Thoracic aorta (tissue), 2 donors: ENCODE measurements at places on chromosomes 11 and 22. TPM values are rescaled to one million over a fixed set of nuclear protein-coding genes. Genes with fewer than 3 reads are reported as not detected.

LRRC74B gene
- not detected for total RNA-seq

NUP98 gene
- 135 TPM for total RNA-seq

DNA sequence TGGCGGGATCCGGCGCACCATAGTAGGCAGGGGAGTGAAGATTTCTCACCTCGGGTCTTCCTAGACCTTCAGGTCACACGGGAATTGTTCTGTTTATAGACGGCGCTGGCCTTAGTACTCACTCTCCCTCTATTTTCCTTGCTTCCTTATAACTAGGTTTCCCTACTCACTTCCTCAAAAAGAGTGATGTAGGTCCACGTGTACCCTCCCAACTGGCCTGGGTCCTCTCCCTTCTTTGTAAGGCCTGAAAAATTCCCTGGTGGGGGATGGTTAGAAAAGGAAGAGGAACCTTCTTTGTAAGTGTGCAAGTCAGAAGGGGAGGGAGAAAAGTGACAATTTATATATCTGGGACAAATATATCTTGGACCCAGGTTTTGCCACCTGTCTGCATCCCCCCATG is 2.9 kb upstream of the TMEM9B start:
- no peaks in the 10 kb centered on the region for H3K36me3 ChIP-seq
- no peak for DNase-seq
- H3K27ac ChIP-seq = no peak overlapping the region
- H3K4me1 ChIP-seq = peaks cover 24% of the 10 kb centered on the region

DNA sequence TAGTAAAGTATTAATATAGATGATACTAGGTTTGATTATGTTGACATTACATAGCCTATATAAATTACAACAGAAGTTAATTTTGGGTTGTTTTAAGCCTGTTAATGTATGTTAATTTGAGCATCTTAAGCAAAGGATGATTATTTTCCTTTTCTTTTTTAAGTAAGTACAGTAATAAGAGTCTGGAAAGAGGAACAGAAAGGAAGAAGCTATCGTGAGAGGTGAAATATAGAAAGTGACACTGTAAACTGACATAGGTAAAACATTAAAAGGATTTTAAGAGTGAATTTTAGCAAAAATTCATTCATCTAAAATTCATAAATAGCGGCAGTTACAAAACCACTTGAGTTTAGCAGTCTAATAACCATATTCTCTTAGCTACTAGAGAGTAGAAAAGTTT is 45.5 kb downstream of the FAR1 start:
- no peaks in the 10 kb centered on the region for H3K36me3 ChIP-seq
- H3K4me1 ChIP-seq = peaks cover 11% of the 10 kb centered on the region
- H3K27me3 ChIP-seq = no peaks in the 10 kb centered on the region
- no peak overlapping the region for H3K4me3 ChIP-seq

OR4C46 gene
- not detected for total RNA-seq

EFCAB6 gene
- total RNA-seq = 2.5 TPM

DNA sequence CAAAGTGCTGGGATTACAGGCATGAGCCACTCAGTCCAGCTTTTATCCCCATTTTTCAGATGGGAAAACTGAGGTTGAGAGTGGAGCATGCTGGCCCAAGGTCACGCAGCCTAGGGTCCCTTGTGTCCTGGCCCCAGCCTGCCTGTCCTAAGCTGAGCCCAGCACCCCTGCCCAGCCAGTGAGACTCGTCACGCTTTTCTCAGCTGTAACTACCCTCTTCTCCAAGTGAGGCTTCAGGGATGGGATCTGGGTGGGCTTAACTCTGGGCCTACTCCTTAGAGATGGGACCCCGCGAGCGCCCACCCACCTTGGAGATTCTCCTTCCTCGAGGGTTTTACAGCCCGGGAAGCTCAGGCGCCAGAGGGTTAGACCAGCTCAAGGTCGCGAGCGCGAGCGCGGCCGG is 390 bp upstream of the TMEM151A start:
- H3K36me3 ChIP-seq = no peaks in the 10 kb centered on the region
- peaks cover 22% of the 10 kb centered on the region for H3K4me1 ChIP-seq
- no peak overlapping the region for H3K27ac ChIP-seq
- peak overlapping the region; percentile 71 for H3K4me3 ChIP-seq

- peak overlapping the region; percentile 78 for H3K27ac ChIP-seq
- H3K4me1 ChIP-seq = peaks cover 16% of the 10 kb centered on the region
- H3K27me3 ChIP-seq = no peaks in the 10 kb centered on the region
- no peaks in the 10 kb centered on the region for H3K36me3 ChIP-seq
- peak; percentile 37 for DNase-seq
- H3K4me3 ChIP-seq = no peak overlapping the region
Measured at GRCh38 chr11:8671193-8671612, 11.3 kb downstream of the TRIM66 start.

MS4A7 gene
- total RNA-seq = 41.8 TPM

SEC14L6 gene
- total RNA-seq = 0.56 TPM

OR5D13 gene
- total RNA-seq = not detected

TCN1 gene
- total RNA-seq = not detected

GRCh38 chr11:1773994-1774550 is 10.3 kb upstream of the CTSD start:
- H3K4me1 ChIP-seq = peaks cover 14% of the 10 kb centered on the region
- DNase-seq = no peak
- H3K27ac ChIP-seq = no peak overlapping the region
- no peak overlapping the region for H3K4me3 ChIP-seq
- no peaks in the 10 kb centered on the region for H3K36me3 ChIP-seq
- no peaks in the 10 kb centered on the region for H3K27me3 ChIP-seq

GRCh38 chr22:20056696-20057386 is 23.2 kb upstream of the DGCR8 start:
- no peaks in the 10 kb centered on the region for H3K4me1 ChIP-seq
- H3K27ac ChIP-seq = no peak overlapping the region
- peaks cover 41% of the 10 kb centered on the region for H3K36me3 ChIP-seq

PARVB gene
- 17.2 TPM for total RNA-seq

MUC5B gene
- total RNA-seq = not detected

DNA sequence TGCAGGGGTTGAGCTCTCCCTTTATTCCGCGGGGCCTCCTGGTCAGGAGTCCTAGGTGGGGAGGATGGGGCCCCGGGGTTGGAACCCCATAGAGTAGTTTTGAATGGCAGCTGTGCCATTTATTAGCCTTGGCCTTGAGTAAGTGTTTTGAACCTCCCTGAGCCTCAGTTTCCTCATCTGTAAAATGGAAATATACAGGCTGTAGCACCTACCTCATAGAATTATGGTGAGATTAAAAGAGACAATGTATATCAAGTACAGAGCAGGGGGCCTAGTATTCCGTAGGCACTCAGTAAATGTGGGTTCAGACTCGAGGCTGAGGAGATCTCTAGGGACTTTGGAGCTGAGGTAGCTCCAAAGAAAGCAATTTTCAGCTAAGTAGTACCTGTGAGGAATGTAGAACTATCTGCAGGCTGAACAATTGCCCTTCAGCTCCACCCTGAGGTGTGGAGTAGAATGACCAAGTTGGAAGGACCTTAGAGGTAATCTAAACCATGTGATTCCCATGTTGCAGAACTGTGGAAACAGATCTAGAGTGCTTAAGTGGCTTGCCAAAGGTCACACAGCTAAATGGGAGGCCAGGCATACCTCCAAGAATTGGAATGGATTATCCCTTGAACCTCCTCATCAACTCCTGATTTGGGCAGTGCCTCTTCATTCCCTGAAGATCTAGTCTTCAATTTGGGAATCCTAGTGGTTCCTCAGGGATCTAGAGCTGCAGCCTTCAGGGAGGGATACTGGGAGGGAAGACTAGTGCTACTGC is 682 bp downstream of the PGAP2 start:
- no peaks in the 10 kb centered on the region for H3K27me3 ChIP-seq
- no peak for DNase-seq
- no peaks in the 10 kb centered on the region for H3K36me3 ChIP-seq
- H3K4me3 ChIP-seq = peak overlapping the region; percentile 96

GRCh38 chr11:20131788-20132666 is 28.2 kb downstream of the DBX1 start:
- peak overlapping the region; percentile 74 for H3K4me3 ChIP-seq
- no peaks in the 10 kb centered on the region for H3K36me3 ChIP-seq
- no peak for DNase-seq
- peaks cover 9% of the 10 kb centered on the region for H3K4me1 ChIP-seq
- H3K27me3 ChIP-seq = no peaks in the 10 kb centered on the region

PATE2 gene
- 0.35 TPM for total RNA-seq

GRCh38 chr11:11732116-11732515 is 109.7 kb upstream of the USP47 start:
- no peak overlapping the region for H3K27ac ChIP-seq
- no peaks in the 10 kb centered on the region for H3K27me3 ChIP-seq
- H3K36me3 ChIP-seq = no peaks in the 10 kb centered on the region
- no peak overlapping the region for H3K4me3 ChIP-seq
- H3K4me1 ChIP-seq = no peaks in the 10 kb centered on the region
- no peak for DNase-seq

DNA sequence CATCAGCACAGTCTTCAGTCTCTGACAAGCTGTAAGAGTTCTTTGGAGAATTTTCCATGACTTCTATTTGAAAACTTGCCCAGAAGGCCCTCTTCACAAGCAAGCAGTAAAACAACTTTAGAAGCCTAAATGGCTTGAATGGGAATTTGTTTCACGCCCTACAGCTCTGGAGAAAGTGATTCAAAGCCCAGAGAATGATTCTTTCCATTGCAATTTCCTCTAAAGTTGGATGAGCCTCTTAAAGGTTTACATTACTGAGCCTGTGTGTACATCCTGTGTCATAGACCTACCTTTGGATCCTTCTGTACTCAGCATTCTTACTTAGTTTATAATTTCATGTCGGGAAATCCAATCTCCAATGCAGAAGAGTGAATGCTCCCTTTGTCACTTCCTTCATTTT is 6.8 kb upstream of the OR8B3 start:
- no peaks in the 10 kb centered on the region for H3K4me1 ChIP-seq
- H3K27me3 ChIP-seq = no peaks in the 10 kb centered on the region
- DNase-seq = no peak
- H3K36me3 ChIP-seq = no peaks in the 10 kb centered on the region
- H3K27ac ChIP-seq = no peak overlapping the region

- peaks cover 27% of the 10 kb centered on the region for H3K36me3 ChIP-seq
- no peaks in the 10 kb centered on the region for H3K27me3 ChIP-seq
- H3K4me1 ChIP-seq = no peaks in the 10 kb centered on the region
- H3K27ac ChIP-seq = no peak overlapping the region
Measured at GRCh38 chr22:40890881-40891280, 29.0 kb upstream of the DNAJB7 start.

GRCh38 chr11:121265586-121265985 is 27.0 kb upstream of the SC5D start:
- no peaks in the 10 kb centered on the region for H3K36me3 ChIP-seq
- H3K27ac ChIP-seq = no peak overlapping the region
- H3K27me3 ChIP-seq = no peaks in the 10 kb centered on the region
- H3K4me3 ChIP-seq = no peak overlapping the region
- no peak for DNase-seq

DNA sequence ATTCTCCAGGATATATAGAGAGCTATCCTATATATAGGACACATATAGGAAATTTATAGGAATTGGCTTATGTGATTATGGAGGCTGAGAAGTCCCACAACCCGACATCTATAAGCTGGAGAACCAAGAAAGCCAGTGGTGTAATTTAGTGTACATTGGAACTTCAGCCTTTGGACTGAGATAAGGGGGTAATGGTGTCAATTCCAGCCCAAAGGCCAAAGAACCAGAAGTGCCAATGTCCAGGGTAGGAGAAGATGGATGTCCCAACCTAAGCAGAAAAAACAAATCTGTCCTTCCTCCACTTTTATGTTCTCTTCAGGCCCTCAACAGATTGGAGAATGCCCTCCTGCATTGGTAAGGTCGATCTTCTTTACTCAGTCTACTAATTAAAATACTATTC is 25.5 kb upstream of the SMCO4 start:
- no peak overlapping the region for H3K4me3 ChIP-seq
- no peak overlapping the region for H3K27ac ChIP-seq
- peaks cover 10% of the 10 kb centered on the region for H3K4me1 ChIP-seq
- H3K27me3 ChIP-seq = no peaks in the 10 kb centered on the region
- no peaks in the 10 kb centered on the region for H3K36me3 ChIP-seq

GRCh38 chr11:130513132-130513531 is 64.7 kb downstream of the ADAMTS15 start:
- no peak overlapping the region for H3K27ac ChIP-seq
- H3K4me1 ChIP-seq = peaks cover 4% of the 10 kb centered on the region
- H3K4me3 ChIP-seq = no peak overlapping the region
- no peaks in the 10 kb centered on the region for H3K36me3 ChIP-seq

DNA sequence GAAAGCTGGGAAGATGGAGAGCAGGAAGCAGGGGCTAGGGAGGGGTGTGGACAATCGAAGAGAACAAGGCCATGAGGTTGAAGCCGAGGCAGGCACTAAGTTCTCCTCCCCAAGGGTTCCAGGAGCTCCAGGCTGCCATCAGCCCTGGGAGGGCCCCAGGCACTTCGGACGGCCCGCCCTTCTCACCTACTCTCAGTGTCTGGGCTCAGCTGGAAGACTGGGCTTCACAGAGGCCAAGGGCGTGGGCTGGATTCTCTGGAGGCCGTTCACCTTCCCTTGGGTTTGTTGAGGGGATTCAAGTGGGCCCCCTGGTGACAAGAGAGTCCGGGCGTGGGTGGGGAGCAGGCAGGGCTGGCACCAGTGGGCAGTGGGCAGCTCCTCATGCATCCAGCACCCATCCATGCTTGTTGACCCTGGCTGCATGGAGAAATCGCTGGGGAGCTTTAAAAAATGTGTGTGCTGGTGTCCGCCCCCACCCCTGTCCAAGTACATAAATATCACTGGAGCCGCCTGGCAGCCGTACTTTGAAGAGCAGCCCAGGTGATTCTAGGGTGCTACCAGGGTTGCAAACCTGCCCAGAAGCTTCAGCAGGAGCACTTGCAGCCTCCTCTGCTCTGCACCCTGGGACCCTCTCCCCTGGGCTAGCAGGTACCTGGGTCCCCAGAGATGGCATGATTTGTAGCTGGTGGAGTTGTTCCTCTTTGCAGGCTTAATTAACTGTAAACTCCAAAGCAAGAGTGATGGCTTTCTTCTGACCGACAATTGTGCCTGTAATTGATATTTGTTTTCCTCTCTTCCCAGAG is 74.3 kb downstream of the RTL6 start:
- H3K4me3 ChIP-seq = no peak overlapping the region
- no peaks in the 10 kb centered on the region for H3K27me3 ChIP-seq
- H3K27ac ChIP-seq = no peak overlapping the region
- no peaks in the 10 kb centered on the region for H3K36me3 ChIP-seq
- no peaks in the 10 kb centered on the region for H3K4me1 ChIP-seq
- no peak for DNase-seq

GRCh38 chr11:27886857-27887256 is 186.6 kb upstream of the BDNF start:
- H3K27me3 ChIP-seq = no peaks in the 10 kb centered on the region
- H3K36me3 ChIP-seq = no peaks in the 10 kb centered on the region
- DNase-seq = no peak
- H3K27ac ChIP-seq = no peak overlapping the region
